ENCODE measurements at places on chromosomes 3 and 15. TPM values are rescaled to one million over a fixed set of nuclear protein-coding genes. Genes with fewer than 3 reads are reported as not detected.

DNA sequence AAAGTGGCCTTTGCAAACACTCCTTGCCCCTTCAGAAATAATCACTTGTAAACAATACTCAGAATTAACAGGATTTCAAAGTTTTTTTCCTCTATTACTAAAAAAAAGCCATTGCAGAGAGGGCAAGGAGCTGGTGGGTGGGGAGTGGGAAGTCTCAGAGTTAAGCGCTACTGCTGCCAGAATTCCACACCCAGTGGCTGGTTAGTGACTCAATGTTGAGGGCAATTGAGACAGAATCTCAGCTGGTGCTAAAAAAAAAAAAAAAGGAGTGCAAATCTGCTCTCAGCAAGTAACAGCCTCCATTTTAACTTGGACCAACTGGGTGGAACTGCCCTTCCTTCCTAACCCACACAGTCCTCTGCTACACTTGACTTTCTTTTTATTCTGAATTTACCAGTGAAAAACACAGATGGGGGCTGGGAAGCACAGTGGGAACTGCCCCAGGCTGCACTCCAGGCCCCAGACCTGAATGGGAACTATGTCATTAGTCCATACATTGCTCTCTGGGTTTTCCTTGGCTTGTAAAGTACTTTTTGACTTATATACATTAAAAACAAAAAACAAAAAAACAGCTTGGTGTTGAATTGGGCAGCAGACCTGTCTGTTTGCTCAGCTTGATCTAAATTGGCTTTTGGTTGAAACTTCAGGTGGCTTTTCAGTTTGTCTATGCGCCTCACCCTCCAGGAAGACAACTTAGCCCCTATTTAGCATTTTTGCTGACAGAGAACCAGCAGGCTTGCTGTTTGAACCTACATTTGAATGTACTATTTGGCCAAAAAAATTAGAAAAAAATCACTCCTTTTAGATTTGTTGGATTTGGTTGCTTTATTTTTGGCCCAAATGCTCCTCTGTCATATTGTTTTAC lies 357.8 kb upstream of the TBL1XR1 start:
- no peak for DNase-seq

GRCh38 chr15:66879531-66880368 lies 177.7 kb downstream of the SMAD6 start:
- DNase-seq = no peak

DNA sequence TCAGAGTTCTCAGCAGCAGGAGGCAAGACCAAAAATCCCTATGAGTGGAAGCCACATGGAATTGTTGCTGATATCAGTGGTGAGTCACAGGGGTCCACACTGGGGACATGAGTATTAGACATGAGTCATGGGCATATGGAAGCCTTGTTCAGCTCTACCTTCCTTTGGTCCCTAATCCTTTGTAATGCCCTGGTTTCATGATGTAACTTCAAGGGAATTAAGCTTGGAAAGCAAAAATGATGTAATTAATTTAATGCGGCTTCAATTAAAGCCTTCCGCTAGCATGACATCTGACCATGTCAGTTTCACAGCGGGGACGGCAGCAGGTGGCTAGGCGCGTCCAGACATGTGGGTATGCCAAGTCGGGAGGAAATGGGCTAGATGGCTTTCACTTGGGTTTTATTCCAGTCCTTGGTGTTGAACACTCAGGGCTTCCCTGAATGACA lies 176.1 kb upstream of the RGMA start:
- no peak for DNase-seq

DNA sequence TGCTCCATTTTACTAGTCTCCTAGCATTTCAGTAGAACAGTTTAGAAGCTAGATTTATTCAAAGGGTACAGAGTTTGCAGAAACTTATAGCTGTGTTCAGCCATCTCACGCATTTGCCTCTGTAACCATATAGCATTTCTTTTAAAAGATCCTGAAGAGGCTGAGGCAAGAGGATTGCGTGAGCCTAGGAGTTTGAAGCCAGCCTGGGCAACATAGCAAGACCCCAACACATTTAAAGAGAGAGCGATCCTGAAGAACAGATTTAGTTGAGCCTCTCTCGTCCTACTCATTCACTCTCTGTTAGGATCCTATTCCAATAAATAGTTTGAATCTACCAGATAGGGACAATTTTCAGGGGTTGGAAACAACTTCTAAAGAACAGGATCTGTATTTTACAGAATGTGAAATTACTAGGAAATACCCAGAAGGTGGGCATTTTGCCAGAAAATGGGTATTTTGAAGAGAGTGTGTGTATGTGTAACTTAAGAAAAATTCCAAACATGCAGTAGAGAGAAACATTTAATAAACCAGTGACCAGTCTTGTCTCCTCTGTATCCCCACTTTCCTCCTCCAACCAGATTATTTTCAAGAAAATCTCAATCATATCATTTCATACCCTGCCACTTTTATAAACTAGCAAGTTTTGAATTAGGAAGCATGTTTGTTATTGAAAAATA lies 4.5 kb downstream of the EIF3J start:
- DNase-seq = no peak

DNA sequence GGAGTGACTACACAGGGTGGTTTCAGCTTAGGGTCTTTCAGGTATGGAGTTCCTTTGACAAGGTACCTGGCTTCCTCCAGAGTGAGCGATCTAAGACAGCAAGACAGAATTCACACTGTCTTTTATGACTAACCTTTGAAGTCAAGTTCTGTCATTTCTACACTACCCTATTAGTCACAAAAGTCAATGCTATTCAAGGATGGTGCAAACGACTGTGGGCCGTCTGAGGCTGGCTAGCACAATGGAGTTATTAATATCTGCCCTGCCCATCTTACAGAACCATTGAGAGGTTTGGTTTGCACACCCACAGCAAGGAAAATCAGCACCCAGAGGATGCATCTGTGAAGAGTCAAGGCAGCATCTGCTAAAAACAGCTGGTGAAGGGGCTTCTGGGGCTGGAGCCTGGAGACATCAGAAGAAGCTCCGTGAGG lies 62.9 kb upstream of the XCR1 start:
- DNase-seq = no peak

GRCh38 chr3:10173926-10174435 lies 9.3 kb downstream of the IRAK2 start:
- no peak for DNase-seq

DNA sequence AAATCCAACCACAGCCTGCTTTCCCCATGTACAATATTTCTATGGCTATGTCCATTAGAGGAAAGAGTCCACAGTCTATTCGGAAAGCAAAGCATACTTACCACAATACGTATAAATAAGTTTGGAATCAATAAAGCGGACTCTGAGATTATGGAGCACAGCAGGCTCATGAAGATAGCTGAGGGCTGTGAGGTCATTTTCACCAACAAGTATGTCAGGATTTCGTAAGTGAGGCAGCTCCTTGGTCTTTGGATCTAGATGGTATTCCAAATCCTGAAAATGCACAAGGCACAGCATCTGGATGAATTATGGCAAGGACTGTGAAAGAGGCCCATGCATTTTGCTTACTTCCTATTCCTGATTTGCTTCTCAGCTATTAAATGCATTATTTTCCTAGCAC lies 100.4 kb downstream of the MYO5A start:
- DNase-seq = no peak

GRCh38 chr15:52794665-52795463 lies 4.7 kb upstream of the ONECUT1 start:
- DNase-seq = no peak

DNA sequence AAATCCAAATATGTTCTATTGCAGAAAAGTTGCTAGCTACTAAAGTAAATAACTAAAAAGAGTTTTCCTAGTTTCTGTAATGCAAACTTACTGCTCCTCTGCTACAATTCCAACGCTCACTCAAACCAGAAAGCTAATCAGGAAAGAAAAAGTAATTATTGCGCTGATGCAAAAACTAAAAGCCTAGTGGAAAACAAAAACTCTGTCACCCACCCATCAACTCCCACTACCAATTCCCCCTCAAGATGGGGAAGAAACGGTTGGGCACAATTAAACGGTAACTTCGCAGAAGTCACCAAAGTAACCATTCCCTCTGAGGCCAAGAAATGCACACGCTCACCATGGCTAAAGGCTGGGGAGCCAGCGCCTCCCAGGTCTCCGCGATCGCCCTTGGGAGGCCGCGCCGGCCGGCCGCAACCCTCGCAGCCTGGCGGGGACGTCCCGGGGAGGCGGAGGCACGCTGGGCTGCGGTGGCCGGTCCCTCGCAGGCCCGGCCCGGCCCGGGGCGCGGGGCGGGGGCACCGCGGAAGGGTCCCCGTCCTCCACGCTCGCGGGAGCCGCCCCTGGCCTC lies 684 bp downstream of the SLTM start:
- DNase-seq = peak; percentile 70

- DNase-seq = no peak
These were observed 80.9 kb upstream of the PRTG start for GRCh38 chr15:55823699-55824340.

GRCh38 chr3:112395181-112395895 lies 62.4 kb downstream of the CD200 start:
- DNase-seq = no peak

DNA sequence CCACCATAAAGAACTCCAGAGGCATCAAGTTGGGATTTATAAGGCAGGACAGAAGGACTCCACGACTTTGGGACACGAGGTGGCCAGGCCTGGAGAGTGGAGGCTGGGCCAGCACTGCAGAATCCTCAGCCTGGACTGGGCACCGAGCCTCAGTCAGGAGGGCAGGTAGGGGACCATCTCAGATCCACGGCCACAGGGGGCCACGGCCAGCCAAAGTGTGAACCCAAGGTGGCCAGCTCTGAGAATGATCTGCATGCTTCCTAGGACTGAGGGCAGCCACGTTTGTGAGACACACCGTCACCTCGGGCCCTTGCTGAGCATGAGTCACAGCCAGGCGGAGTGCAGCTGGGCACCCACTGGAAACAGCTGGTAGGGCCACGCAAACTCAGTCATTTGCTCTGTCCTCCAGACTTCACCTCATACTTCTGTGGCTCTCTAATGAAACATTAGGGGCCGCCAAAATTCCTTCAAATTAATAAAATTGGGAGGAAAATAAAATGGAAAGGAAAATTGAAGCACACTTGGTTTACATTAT lies 65.8 kb downstream of the CTNNB1 start:
- DNase-seq = no peak

- no peak for DNase-seq
These were observed 180.3 kb downstream of the ABHD5 start for GRCh38 chr3:43870844-43871626.

GRCh38 chr15:71752128-71752527 lies 58.2 kb upstream of the NR2E3 start:
- DNase-seq = no peak

- no peak for DNase-seq
These were observed 202.7 kb upstream of the SLC2A2 start for GRCh38 chr3:171229173-171229572.

DNA sequence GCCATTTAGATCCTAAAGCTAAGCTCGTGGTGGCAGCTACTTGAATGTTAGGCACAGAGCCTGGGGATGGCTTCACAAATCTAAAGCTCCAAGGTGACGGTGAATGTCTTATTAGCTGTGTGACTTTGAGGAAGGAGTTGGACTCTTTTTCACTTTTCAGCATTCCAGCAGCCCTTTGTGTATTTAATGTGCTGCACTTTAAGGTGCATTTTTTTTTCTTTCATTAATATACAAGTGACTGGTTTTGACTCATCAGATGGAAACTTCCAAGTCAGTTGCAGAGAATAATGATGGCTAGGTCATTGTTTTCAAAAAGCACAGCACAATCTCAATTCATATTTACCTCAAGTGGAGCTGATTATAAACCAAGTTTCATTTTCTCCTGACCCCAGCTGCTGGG lies 55.8 kb downstream of the TMED3 start:
- no peak for DNase-seq

- DNase-seq = no peak
These were observed 15.0 kb upstream of the THBS1 start for GRCh38 chr15:39565851-39566250.

DNA sequence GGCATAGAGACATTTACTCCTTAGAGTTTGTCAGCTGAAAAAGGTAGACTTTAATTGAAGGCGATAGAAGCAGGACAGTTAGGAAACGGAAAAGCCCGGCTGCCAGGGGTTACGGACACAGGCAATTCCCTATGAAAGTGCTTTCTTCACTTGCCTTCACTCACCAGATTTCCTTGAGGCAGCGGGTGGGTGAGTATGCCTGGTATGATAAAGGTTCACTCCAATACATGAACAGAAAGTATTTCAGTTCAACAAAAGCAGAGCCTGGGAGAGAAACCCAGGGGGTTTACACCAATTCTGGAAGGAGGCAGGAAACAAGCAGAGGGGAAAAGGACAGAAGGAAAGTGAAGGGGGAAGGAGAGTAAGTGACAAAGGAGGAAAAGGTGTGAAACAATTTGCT lies 53.9 kb downstream of the QTRT2 start:
- peak; percentile 9 for DNase-seq

DNA sequence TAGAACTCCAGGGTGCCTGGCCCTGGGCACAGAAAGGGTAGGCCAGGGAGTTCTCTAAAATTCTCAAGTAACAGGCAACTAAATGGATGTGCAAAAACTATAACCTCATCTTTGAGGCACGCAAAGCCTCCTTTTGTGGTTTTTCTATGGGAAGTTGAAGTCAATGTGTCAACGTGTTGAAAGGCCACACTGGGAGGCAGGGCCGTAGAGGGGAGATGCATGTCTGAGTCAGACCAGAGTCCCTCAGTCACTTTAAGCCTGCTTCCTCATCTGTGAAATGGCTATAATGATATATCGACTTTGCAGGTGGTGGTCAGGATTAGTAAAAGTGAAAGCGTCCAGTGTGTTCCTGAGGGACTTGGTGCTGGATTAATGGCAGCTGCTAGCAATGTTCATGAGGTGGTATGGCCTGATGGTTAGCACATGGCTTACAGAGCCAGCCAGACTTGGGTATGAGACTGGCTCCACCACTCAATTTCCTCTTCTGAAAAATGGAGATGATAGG lies 17.0 kb downstream of the TGM5 start:
- DNase-seq = no peak

DNA sequence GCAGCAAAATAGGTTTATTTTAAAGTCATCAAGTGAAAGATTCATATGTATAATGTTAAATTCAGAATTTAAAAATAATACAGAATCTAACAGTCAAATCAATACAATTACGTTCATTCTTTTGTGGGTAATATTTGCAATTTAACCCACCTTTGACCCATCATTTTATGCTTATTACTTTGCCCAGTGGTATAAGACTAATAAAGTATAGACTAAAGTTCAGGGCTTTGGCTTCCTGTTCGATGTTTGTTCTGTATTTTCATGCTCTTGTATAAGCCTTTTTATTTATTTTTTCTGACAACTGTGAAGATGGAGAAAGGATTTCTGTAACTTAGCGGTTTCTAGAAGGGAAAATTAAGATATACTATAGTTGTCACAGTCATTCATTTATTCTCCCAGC lies 44.3 kb upstream of the EIF3J start:
- no peak for DNase-seq

Gene SGO1
- total RNA-seq = 11.6 TPM

Gene CYP8B1
- total RNA-seq = not detected

Gene C3orf62
- 1.6 TPM for total RNA-seq

Gene SNRK
- 20.5 TPM for total RNA-seq

Gene CASR
- not detected for total RNA-seq

Gene TEX55
- not detected for total RNA-seq

Gene USP50
- not detected for total RNA-seq

Gene PRR20G
- total RNA-seq = not detected

Gene SLC25A36
- total RNA-seq = 204 TPM

Gene CTXN2
- not detected for total RNA-seq

Gene CAND2
- 21.6 TPM for total RNA-seq

Gene PLSCR2
- total RNA-seq = not detected

Gene PDE8A
- total RNA-seq = 7.2 TPM

Gene APBA2
- total RNA-seq = not detected

Gene RABL3
- total RNA-seq = 15.2 TPM

Gene CCR1
- not detected for total RNA-seq

All from Karpas-422 (cell line).